ENCODE measurements at places on chromosomes 4 and X.

- no peak for DNase-seq
Observed at GRCh38 chrX:72624194-72624593, 51.6 kb upstream of the HDAC8 start.

GRCh38 chr4:82515705-82516104 lies 46.1 kb downstream of the TMEM150C start:
- peak; percentile 94 for DNase-seq

DNA sequence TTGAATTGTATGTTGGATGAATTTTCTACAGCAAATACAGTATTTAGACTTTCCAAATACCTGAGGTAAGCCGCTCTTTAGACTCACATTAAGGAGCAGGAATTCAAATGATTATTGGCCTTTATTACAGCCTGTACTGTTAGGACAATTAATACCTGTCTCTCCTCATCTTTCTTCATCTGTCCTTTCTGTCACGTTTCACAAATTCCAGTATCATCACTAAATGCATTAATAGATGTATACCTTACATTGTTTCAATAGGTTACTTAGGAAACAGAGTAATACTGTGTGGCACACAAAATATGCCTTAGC lies 1.2 kb downstream of the FAM241A start:
- DNase-seq: no peak

GRCh38 chr4:110641218-110641617 lies 18.3 kb upstream of the PITX2 start:
- DNase-seq: no peak

DNA sequence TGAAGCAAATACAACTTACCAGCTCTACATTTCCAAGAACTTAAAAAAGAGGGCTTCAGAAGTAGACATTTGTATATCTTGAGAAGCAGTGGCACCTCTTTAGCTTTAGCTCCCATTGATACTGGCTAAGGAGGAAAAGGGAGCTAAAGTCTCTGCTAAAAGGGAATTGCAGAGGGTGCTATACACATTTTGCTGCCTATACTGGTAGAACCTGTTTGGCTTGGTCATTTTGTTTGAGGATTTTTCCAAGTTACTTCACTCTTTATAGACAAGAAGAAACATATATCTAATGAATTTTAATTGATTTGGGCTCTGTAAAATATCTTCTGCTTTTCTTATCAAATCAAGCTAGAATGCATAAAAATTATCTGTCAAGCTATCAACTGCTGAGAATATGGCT lies 11.8 kb downstream of the PAPSS1 start:
- no peak for DNase-seq

- no peak for DNase-seq
Observed at GRCh38 chrX:38898261-38898660, 97.0 kb downstream of the MID1IP1 start.

All from fibroblast of gingiva (primary cell).